Smooth muscle cell of the coronary artery (primary cell): ENCODE measurements at places on chromosomes 11 and 22. TPM values are rescaled to one million over a fixed set of nuclear protein-coding genes. Genes with fewer than 3 reads are reported as not detected.

Gene P4HA3
- 6.1 and 19.2 TPM in 2 replicates for total RNA-seq

Gene TRAPPC4
- total RNA-seq, result 114 and 129 TPM in 2 replicates

Gene ZNRD2
- 34.3 and 43.3 TPM in 2 replicates for total RNA-seq

Gene TENM4
- total RNA-seq, result 12.6 and 22.5 TPM in 2 replicates

Gene SLC5A12
- not detected in 2 replicates for total RNA-seq
